ENCODE measurements at places on chromosomes 6 and 20.
A peak's percentile ranks its signal among the peaks of the same experiment; 100 is the strongest.

DNA sequence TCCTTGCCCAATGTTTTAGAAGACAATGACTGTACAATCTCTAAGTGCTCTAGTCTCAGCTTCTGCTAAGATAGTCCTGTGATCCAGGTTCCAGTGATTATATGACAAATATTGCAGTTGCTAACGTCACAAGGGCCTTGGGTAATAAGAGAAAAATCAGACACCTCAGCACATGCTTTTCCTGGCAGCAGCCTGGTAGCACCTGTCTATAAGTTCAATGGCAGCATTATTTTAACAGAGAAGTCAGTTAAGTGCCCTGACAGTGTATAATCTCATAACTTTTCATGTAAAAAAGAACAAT is 121.3 kb upstream of the BCLAF1 start:
- no peak for DNase-seq

- no peak for DNase-seq
Measured at GRCh38 chr20:54208548-54209176, 775 bp downstream of the PFDN4 start.

GRCh38 chr6:137727216-137727765 is 139.8 kb upstream of the TNFAIP3 start:
- DNase-seq, result no peak

GRCh38 chr20:47677635-47678453 is 107.4 kb downstream of the SULF2 start:
- peak; percentile 45 for DNase-seq

DNA sequence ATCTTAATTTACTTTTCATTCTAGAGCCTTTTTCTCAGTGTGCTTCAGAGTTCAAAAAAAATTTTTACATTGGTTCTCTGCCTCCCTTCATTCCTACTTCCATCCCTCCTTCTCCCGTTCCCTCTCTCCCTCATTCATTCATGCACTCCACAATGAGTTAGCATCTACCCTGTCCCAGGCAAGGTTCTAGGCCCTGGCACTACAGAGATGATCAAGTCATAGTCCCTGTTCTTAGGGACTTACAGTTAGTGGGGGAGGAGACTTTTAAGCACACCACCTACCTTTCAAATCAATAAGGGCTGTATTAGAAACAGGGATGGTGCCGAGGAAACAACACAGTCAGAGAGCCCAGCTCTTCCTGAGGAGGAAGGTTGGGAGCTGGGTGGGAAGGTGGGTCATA is 40.3 kb downstream of the MAP3K5 start:
- no peak for DNase-seq

DNA sequence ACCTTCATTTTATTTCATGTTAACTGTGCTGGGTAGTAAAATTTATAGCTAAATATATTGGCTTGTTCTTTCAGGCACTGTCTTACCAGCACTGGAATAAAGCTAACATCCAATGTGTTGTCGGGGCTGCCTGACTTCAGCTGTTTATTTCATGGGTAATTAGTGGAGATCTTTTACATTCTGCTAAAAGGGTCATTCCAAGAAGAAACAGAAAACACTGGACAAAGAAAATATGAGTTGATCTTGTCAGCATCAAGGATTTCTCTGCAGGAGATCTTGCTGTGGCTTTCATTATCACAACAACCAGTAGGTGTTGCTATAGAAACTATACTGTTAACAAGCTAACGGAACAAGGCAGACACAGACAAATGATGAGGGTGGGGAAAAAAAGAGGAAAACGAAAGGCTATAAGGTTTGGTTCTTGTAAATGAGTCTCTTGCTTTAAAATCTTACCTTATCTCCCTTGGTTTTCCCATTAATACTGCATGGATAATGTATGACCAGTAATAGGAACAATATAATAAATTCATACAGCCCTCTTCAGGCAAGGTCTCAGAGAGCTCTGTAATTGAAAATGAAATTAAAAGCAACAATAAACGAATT is 206.8 kb downstream of the SIM1 start:
- DNase-seq, result no peak

- DNase-seq, result no peak
Measured at GRCh38 chr20:17872959-17873358, 95.6 kb downstream of the SNX5 start.

DNA sequence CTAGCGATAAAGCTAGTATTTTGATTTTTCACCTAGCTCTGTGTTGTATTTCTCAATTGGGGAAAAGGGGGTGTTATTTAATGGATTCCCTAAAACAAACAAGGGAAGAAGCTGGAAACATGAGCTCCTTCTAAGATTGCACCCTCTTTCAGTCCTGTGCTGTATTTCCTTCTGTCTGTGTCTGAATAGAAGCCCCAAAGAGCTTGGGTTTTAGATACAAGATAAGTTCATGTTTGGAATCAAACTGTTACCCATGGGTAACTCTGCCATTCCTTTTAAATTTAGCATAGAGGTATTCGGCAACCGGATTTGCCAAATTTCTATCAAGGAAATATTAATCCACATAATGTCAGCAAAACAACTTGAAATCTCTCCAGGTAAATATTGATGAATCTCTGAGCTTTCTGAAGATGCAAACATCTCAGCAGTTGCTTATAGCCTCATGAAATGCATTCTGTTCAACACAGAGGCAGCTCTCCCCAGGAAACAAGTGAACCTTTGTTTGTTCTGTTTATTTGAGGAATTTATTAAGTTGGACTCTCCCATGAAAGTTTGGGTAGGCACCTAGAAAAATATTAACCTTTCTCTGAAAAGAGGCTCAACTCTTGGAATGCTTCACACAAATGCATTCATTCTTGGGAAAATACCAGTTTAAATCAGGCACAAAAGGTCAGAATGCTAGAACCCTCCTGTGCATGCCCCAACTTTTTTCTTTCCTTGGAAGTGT is 9.9 kb upstream of the SCGN start:
- no peak for DNase-seq

DNA sequence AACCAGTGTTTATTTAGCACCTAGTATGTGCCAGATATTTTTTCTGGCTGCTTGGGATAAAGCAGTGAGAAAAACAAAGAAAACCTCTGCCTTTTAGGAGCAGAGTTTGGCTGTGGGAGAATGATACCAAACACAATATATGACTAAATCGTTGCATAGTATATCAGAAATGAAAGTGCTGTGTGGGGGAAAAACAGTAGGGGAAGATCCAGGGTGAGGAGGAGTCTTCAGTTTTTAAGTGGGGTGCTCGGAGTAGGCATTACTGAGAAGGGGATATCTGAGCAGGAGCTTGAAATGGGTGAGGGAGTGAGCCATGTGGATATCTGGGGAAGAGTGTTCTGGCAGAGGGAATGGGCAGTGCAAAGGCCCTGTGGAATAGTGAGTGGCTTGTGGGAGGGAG is 23.0 kb downstream of the TAF8 start:
- no peak for DNase-seq

GRCh38 chr6:14211562-14211942 is 94.0 kb downstream of the CD83 start:
- peak; percentile 14 for DNase-seq

- DNase-seq, result no peak
Measured at GRCh38 chr6:131213501-131213990, 78.3 kb downstream of the AKAP7 start.

DNA sequence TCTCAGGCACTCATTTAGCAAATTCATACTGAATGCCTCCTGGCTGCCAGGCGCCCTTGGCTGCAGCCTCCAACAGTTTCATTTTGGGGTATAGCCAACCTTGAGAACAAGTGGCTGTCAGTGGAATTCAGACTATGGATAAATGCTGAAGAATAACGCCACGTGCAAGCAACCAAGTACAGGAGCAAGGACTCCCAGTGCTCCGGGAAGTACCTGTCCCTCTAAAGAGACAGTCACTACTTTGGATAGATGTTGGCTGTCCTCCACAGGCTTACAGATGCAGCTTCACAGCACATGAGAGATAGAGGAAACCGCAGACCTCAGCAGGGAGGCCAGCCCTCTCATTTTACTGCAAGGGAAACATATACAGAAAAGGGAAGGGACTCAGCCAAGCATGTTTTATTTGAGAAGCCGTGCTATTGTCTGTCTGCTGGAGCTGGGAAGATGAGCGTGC is 658.2 kb downstream of the PTPRT start:
- no peak for DNase-seq

- DNase-seq, result no peak
Measured at GRCh38 chr20:4150070-4150441, 134.7 kb upstream of the RNF24 start.

- DNase-seq, result peak; percentile 86
Measured at GRCh38 chr6:128520436-128521281, at the start of gene PTPRK. TSS of gene PTPRK (minus strand) at chr6:128520599. CDS start at chr6:128520358, 241 bp downstream.

- no peak for DNase-seq
Measured at GRCh38 chr6:165894171-165894825, 231.3 kb upstream of the PDE10A start.

DNA sequence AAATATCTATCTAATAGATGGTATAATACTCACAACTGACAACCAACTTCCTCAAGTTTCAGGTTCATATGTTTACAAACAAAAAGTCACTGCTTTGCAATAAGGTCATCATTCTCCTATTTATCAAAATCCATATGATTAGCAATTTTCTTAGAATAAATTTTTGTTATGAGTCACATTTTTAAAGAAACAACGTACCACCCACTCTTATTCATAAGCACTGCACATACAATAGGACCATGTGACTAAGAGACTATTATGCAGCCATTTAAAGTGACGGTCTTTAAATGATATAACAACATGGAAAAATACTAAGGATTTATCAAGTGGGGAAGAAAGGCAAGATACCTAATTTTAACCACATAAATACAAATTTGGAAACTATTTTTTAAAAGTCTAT is 40.0 kb downstream of the REPS1 start:
- no peak for DNase-seq

- DNase-seq, result peak; percentile 24
Measured at GRCh38 chr20:49276961-49277785, 684 bp downstream of the ZNFX1 start.

- DNase-seq, result no peak
Measured at GRCh38 chr6:40723967-40724366, 136.8 kb upstream of the LRFN2 start.

DNA sequence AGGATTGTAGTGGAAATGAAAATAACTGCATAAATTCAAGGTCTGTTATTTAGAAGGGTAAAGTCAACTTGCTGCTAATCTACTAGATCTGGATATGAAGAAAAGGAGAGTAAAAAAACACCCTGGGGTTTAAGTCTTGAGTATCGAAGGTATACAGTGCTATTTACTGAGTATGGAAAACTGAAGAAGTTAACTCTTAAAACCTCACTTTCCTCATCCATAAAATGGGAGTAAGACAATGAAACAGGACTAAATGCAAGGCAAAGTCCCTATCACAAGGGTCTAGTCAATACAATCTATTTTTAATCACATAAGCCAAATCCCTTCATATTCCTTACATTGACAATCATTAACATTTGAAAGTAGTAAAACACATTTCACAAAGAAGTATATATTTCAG is 2.2 kb downstream of the FBXO5 start:
- DNase-seq, result no peak

DNA sequence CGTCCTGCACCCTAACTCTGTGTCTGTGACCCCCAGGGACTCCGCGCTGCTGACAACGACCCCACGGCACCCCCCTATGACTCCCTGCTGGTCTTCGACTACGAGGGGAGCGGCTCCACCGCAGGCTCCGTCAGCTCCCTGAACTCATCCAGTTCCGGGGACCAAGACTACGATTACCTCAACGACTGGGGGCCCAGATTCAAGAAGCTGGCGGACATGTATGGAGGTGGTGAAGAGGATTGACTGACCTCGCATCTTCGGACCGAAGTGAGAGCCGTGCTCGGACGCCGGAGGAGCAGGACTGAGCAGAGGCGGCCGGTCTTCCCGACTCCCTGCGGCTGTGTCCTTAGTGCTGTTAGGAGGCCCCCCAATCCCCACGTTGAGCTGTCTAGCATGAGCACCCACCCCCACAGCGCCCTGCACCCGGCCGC is 129.0 kb downstream of the TAF4 start:
- no peak for DNase-seq

DNA sequence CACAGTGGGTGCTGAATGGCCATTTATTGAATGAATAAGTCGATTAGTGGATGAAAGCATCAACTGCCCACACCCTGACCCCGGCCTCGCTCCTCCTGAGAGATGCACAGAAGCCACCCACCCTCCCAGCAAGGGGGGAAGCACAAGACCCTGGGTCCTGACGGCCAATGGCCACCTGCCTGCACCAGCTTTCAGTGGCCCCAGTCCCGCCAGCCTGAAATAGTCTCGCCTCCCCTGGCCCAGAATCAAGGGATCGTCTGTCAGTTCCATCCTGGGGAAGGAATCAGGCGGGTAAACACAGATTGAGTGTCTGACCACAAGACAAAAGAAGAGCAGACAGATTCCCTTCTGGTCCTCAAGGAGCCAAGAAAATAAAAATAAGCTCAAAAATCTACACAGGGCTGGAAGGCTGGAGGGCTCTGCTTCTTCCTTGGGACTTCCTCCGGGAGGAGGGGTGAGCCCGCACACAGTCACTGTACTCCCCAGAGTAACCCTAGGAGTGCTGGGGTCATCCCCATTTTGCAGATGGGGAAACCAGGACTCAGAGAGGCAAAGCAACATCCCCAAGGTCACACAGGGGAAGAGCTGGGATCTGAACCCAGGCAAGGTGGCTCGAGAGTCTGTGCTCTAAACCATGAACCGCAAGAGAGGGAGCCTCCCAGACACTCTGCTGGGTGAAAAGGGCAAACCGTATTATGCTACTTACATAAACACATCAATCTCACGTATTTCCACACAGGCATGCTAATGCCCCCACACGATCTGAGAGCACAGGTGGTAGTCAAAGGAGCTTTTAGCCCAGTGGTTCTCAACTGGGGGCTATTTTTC is 7.8 kb downstream of the PREX1 start:
- DNase-seq, result no peak

DNA sequence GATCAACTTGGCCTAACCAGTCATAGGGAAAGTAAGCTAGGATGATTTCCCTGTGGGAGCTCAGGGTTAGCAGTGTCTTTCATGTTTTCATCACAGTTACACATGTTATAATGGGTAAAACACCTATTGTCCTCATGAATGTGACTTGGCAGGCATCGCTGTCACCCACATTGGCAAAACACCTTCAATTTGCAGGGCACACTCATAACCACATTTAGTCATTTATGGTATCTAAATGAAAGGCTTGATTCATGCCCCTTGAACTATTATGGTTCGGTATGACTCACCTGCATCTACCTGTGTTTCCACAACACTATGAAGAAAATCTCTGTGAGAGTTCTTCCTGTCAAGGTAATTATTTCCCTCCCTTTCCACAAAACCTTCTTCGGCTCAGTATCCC is 49.2 kb downstream of the FRK start:
- DNase-seq, result peak; percentile 0

Data from activated T-cell treated with anti-CD3 and anti-CD28 coated beads for 4 hours (primary cell).